ENCODE measurements at places on chromosomes 16 and 17.

DNA sequence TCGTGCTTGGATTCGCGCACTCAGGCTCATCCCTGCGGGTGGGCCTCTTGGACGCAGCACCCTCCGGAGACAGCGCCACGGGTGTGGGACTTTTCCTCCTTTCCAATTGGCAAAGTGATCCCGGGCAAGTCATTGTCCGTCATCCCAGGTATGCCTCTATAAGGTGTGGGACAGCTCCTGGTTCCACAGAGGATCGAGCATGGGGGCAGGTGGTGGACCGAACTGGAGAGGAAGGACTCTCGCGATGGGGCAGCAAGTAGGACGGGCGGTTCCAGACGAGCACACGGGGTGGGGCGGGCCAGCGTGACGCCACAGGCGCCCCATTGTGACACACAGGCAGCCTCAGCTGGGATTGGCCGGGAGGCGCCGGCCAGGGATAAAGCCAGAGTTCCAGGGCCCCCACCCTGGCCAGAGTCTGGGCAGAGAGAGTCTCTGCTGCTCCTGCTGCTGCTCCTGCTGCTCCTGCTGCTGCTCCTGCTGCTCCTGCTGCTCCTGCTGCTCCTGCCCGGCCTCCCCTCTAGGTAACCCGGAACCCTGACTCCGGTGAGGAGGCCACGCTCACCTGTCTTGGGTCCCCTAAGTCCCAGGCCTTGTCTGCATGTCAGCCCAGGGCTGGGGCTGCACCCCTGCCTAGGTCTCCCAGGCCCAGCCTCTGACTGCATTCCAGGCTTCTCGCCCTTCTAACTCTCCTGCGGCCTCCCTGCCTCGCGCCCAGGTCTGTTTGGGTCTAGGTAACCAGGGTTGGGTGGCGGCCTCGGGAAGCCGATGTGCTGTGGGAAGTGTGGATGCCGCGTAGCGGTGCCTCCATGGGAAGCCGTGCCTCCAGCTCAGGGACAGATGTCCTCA, 38.5 kb upstream of the SLC47A1 start:
- no peak for DNase-seq

DNA sequence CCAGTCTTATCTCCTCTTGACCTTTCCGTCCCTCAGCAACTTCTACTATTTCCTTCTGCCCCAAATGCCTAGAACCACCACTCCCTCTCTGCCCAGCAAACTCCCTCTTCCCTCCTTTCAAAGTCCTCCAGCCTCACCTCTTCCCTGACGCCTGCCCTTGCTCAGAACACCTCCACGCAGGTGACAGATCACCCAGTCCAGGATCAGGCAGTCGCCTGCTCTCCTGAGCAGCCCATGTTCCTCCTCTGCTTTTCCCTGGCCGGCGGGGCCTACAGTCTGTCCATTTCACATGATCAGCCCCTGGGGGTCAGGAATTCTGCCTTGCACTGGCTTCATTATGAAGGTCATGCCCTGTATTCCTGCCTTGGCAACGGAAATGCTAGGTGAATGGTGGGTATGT, 422 bp downstream of the CD300LF start:
- DNase-seq, result no peak

- no peak for DNase-seq
Measured at GRCh38 chr17:14731591-14731990, 430.7 kb downstream of the HS3ST3B1 start.

DNA sequence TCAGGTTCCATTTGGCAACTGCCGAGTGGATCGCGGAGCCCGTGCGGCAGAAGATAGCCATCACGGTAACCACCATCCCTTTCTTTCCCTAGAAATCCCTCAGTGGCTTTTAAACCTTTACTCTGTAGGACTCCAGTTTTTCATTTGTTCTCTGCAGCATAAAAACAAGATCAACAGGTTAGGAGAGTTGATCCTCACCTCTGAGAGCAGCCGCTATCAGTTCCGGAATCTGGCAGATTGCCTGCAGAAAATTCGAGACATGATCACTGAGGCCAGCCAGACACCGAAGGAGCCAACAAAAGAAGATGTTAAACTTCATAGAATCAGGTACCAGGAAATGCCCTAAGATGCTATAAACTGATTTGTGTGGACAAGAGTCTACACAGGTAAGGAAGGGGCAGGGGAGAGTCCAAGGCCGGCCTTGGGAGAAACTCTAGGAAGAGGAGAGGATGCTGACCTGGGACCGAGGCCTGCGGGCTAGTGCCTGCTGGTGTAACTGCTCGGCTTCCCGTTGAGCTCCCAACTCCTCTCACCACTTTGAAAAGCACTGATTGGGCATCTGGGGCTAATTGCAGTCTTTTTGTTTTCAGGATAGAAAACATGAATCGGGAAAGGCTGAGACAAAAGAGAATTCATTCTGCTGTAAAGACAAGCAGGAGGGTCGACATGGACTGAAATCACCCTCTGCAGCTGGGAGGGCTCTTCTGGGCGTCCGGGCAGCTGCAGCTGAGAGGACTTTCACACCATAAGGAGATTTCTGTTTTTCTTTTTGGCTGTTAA, 8.1 kb downstream of the MRPL58 start:
- DNase-seq, result no peak

DNA sequence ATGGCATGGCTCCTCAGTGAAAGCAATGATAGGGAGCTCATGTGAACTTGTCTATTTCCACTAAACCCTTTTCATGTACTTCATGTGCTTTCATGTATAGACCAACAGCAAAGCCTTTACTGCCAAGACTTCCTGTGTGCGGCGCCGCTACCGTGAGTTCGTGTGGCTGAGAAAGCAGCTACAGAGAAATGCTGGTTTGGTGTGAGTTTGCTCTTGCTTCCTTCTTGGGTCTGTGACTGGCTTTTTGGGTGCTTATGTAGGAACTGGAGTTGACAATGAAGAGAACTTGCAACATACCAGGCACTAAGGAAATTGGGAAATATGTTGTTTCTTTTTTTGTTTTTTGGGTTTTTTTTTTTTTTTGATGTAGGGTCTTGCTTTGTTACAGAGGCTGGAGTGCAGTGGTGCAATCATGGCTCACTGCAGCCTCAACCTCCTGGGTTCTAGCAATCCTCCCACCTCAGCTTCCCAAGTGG, 5.7 kb downstream of the SNX11 start:
- no peak for DNase-seq

DNA sequence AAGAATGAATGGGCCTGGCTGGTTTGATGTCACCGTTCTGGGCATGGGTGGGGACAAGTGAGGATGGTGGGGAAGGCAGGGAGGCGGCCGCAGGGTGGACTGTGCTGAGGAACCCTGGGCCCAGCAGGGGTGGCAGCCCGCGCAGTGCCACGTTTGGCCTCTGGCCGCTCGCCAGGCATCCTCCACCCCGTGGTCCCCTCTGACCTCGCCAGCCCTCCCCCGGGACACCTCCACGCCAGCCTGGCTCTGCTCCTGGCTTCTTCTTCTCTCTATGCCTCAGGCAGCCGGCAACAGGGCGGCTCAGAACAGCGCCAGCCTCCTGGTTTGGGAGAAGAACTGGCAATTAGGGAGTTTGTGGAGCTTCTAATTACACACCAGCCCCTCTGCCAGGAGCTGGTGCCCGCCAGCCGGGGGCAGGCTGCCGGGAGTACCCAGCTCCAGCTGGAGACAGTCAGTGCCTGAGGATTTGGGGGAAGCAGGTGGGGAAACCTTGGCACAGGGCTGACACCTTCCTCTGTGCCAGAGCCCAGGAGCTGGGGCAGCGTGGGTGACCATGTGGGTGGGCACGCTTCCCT, 6.5 kb upstream of the SERPINF1 start:
- no peak for DNase-seq

DNA sequence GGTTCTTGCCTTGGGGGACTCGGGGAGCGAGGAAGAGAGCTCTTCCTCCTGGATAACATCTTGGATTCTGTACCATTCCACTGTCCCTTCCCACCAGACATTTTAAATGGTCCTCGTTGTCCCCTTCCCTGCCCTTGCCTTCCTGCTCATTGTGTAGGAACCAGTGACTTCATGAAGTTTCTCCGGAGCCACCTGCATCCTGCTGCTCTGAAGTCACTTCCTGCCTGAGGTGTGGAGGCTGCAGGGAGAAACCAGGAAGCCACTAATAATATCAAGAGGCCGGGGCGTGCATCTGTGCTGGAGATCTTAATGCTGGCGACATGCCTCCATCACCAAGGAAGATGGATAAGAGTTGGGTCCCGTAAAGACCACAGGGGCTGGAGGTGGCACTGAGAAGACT, 6.2 kb upstream of the SLC16A13 start:
- no peak for DNase-seq

DNA sequence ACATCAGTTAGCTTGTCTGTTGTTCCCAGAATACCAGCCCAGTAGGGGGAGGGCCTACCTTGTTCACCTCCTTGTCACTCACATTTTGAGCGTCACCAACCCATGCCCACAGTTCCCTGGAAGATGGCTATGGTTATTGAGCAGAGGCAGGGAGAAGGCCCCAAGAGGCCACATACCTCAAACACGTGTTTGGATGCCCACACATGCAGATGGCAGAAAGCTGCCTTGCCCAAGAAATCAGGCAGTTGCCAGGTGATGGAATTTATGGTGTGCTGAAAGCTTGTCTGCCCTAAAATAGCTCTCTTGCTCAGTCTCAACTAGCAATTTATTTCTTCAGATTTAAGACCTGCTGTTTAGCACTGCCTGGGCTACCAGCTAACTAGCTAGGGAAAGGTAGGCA, 16.5 kb upstream of the CMTM4 start:
- DNase-seq, result no peak

GRCh38 chr17:27206447-27206846, 87.5 kb upstream of the WSB1 start:
- DNase-seq, result no peak

DNA sequence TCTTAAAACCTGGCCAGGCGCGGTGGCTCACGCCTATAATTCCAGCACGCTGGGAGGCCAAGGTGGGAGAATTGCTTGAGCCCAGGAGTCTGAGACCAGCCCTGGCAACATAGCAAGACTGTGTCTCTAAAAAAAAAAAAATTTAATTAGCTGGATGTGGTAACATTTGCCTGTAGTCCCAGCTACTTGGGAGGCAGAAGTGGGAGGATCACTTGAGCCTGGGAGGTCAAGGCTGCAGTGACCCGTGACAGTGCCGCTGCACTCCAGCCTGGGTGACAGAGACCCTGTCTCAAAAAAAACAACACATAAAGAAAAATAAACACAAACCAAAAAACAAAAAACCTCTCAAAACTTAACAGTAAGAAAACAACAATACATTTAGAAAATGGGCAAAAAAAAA, 106.3 kb downstream of the SMG6 start:
- DNase-seq, result no peak

- DNase-seq, result peak; percentile 69
Measured at GRCh38 chr17:40499551-40500189, 1.8 kb downstream of the TNS4 start.

- DNase-seq, result no peak
Measured at GRCh38 chr17:5672141-5672540, 87.8 kb upstream of the NLRP1 start.

GRCh38 chr17:42553161-42553818, 567 bp downstream of the HSD17B1 start:
- peak; percentile 46 for DNase-seq

DNA sequence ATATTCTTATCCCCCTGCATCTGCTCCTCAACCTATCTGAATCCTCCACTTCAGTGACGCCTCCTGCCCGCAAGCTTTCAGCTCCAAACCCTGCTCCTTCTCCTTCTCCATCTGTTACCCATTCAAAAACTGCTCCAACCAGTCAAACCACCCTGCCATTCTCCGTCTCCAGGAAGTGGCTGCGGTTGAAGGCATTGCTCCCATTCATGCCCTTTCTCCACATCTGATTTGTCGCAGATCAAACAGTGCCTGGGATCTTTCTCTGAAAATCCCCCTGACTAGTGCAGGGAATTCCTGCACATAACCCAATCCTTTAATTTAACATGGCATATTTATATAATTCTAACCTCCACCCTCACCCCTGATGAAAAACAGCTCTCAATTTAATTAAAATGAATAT, 56.3 kb downstream of the SLFN5 start:
- peak; percentile 6 for DNase-seq

DNA sequence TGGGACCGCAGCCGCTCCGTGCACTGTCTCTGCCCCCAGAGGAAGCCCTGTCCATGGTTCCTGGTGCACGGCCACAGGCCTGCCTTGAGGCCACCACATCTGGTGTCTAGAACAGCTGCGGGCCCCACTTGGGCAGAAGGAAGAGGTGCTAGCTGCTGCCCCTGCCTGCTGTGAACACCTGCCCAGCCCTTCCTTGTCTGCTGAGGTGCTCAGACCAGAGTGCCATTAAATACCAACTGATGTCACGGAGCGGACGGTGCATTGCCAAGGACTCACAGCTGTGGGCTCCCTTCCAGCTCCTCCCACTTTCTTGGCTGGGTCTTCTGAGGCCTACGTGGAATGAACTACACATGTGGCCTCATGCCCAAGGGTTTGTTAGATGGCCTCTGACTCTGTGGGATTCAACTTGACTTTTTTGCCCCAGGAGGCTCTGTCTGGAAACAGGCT, 146.1 kb downstream of the RAB11FIP4 start:
- no peak for DNase-seq

DNA sequence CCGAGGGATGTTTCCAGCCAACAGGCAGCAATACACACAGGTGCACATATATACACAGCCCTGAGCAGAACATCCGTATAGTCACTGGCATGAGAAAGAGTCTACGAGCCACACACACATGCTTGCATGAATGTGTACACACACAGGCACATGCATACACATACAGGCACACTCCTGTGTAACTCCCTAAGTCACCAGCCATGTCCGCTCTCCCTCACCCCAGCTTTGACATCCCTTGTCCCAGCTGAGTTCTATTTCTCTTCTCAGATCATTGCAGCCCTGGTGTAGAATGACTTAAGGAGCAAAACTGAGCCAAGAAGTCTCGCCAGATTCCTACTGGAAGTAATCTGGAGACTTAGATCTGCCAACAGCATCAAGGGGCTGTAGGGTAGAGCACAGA, 13.1 kb downstream of the CDRT4 start:
- no peak for DNase-seq

- peak; percentile 31 for DNase-seq
Measured at GRCh38 chr17:76550712-76551615, 11.1 kb downstream of the PRCD start.

- DNase-seq, result no peak
Measured at GRCh38 chr17:38728290-38728831, 1.8 kb upstream of the CISD3 start.

All from right kidney (tissue), 9 donors.